ENCODE measurements at places on chromosomes 2 and 18.
A peak's percentile ranks its signal among the peaks of the same experiment; 100 is the strongest.

- no peak for DNase-seq
Observed at GRCh38 chr2:241230435-241230834, 42.0 kb downstream of the ANO7 start.

GRCh38 chr2:58291726-58292438 is 50.8 kb upstream of the FANCL start:
- DNase-seq: no peak

GRCh38 chr18:24346254-24346653 is 51.4 kb downstream of the OSBPL1A start:
- DNase-seq: peak; percentile 74

GRCh38 chr18:38750751-38751150 is 1185.2 kb upstream of the CELF4 start:
- DNase-seq: no peak

GRCh38 chr2:176024083-176024482 is 22.0 kb upstream of the LNPK start:
- DNase-seq: no peak
